ENCODE measurements at places on chromosomes 1 and 21.

DNA sequence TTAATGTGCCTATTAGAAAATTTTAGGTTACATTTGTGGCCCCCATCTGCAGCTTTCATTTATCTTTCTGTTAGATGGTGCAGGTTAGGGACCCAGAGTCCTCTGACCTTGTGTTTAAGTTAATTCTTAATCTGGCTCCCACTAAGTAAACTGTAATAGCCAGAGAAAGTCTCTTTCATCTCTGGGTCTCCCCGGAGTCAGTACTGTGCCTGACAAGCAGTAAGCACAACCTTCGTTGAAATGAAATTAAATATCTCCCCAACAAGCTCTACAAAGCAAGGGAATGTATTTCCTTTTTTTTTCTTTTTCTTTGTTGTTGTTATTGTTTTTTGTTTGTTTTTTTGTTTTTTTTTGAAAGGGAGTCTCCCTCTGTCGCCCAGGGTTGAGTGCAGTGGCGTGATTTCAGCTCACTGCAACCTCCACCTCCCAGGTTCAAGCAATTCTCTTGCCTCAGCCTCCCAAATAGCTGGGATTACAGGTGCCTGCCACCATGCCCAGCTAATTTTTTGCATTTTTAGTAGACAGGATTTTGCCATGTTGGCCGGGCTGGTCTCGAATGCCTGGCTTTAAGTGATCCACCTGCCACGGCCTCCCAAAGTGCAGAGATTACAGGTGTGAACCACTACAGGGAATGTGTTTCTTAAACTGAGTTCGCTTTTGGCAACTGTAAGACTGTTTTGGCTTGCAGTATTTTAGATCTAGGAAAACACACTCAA is 81.6 kb downstream of the HHIPL2 start:
- DNase-seq = no peak

- DNase-seq = no peak
Measured at GRCh38 chr1:34864759-34865158, 5.2 kb upstream of the SMIM12 start.

DNA sequence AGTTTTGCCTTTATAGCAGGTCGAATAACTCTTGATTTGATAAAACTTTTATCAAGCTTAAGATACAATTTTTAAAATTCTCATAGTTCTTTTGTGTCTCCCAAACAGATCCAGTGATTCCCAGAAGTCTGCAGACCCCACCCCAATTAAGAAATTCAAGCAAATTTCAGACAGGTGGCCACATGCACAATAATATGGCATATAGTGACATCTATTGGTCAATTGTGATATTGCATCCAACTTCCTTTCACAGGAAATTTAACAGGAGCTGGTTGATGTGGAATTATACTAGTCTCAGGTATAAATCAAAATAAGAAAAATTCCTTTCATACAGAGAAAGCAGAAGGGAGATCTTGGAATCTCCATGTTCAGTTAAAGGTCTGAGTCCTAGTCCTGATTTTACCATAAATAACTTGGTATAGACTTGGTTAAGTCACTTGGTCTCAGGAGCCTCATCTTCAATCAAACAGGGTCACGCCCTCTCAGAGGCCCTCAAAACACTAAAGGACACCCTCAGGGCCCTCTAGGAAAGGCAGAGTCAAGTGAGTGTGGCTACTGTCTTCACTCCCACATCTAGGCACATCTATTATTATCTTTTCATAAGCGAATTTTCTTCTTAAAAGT is 24.1 kb downstream of the PIGM start:
- DNase-seq = peak; percentile 28

DNA sequence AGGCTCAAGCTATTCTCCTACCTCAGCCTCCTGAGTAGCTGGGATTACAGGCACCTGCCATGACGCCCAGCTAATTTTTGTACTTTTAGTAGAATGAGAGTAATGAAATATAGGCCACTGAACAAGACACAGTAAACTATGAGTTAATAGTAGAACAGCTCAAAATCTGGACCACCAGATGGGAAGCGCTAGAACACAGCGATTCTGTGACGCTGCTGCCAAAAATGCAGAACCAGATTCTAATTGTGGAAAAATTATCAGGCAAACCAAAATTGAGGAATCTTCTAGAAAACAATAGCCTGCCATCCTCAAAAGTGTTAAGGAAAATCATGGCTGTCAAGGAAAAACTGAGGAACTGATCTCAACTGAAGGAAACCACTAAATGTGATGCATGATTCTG is 111.4 kb upstream of the TIAM1 start:
- DNase-seq = no peak

DNA sequence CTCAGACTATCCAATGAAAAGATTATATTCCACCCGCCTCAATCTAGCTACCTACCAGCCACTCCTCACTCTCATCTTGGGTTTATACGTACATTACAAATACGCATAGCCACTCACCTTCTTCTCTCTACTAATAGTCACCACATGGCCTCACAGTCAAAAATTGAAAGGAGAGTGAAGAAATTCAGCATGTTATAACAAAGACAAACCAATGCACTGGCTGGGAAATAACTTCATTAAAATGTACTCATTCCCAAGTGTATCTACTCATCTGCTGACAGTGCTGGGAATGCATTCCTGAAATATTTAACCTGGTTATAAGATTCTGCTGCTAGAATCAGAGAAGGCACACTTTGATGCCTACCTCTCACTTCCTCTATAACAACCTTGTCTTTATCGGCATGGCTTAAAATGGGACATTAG is 6.5 kb downstream of the ZNF644 start:
- DNase-seq = no peak

- DNase-seq = no peak
Measured at GRCh38 chr1:227572752-227573151, 9.4 kb downstream of the ZNF678 start.

DNA sequence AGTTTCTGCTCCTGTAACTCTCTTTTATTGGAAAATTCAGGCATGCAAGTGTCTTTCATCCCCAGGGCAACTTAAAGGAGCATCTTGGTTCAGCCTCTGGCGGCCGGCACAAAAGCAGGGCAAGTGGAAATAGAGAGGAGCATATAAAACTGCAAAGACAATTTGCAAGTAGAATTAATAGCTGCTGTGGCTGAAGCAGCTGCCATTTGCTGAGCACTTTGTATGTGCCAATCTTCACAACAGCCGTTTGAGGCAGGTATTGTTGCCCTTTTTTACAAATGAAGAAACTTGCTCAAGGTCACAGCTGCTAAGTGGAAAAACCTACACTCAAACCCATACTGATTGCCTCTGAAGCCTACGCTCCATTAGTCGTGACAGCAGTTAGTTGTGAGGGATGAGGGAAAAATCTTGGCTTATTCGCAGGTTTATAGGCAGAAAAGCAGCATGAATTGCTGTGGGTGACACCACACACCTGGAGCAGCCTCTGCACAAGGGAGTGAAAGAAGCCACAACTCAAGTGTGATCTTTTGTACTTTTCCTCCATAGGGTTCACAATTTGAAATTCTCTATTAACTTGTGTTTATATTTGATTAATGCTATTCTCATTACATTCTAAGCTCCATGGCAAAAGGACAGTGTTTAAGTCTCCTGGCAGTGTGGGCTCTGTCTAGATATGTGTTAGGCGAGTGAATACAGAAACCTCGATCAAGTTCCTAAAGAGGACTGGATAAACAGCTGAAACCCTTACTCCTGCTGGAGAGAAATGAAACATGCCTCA is 99.0 kb upstream of the BEND5 start:
- no peak for DNase-seq

- no peak for DNase-seq
Measured at GRCh38 chr21:25961042-25961441, 209.5 kb downstream of the APP start.

DNA sequence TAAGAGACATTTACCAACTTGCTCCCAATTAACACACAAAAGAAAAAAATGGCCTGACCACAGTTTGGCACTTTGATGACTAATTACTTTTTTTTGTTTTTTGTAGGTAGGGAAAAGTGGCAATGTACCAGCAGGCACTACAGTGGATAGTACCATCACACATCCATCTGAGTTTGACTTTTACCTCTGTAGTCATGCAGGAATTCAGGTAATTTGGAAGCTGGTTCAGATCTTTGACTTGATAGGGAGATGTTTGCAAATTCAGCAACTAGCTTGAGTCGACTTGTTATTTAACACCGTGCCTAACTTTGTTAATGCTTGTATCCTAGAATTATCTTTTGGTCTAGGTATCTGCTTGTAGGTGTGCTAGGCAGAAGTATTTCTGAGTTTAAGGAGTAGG is 33.0 kb upstream of the AGO1 start:
- no peak for DNase-seq

- peak; percentile 77 for DNase-seq
Measured at GRCh38 chr1:65170511-65171142, 22.6 kb downstream of the AK4 start.

GRCh38 chr1:76038287-76039004 is 36.1 kb upstream of the ST6GALNAC3 start:
- no peak for DNase-seq

DNA sequence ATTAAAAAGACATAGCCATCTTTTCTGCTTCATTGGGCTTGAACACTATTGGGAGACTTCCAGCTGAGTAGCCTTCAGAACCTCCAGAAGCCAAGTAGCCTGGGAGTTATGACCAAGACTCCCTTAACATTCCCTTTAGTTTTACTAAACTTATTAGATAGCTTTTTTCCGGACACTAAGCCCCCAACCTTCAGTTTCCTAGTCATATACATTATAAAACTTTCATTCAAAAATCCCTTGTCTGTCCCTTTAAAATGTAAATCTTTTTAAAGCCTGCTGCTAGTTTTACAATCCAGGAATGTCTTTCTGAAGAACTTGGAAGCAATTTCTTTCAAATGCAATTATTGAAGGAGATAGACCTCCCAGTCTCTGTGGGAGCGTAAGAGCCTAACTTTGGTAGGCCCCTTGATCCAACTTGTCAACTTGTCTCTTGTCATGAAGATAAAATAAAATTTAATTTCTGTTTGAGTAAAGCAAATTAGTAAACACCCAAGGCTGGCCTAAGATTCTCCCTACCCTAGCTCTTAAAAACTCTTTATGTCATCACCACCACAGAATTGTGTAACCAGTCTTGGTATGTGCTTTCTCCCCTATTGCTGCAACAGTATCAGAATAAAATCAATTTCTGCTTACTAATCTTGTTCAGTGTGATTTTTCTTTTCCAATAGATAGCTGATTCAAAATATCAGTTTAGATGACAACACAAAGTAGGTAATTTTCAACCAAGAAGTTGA is 796.2 kb downstream of the PLA2G4A start:
- DNase-seq = peak; percentile 9

DNA sequence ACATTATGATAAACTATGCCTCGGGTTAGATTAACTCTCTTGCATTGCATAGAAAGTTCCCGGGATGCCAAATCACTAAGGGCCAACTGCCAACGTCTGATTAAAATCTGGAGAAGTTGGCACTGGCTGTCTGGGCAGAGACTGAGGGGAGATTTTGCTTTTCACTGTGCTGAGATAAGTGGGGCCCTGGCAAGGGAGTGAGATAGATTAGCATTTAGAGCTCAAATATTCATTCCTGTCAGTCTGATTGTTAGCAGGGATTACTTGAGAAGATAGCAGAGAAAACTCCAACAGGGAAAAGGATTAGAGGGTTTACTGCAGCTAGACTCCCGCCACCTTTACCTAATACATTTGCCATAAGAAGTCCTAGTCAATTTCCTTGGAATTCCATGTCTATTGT is 714.1 kb upstream of the CHRM3 start:
- no peak for DNase-seq

- DNase-seq = no peak
Measured at GRCh38 chr1:215043401-215043800, 39.1 kb upstream of the KCNK2 start.

- no peak for DNase-seq
Measured at GRCh38 chr1:1132042-1132950, 16.4 kb upstream of the C1orf159 start.

- peak; percentile 77 for DNase-seq
Measured at GRCh38 chr1:180163041-180163440, 8.4 kb downstream of the QSOX1 start.

GRCh38 chr1:184810735-184811343 is 56.2 kb upstream of the EDEM3 start:
- DNase-seq = no peak

DNA sequence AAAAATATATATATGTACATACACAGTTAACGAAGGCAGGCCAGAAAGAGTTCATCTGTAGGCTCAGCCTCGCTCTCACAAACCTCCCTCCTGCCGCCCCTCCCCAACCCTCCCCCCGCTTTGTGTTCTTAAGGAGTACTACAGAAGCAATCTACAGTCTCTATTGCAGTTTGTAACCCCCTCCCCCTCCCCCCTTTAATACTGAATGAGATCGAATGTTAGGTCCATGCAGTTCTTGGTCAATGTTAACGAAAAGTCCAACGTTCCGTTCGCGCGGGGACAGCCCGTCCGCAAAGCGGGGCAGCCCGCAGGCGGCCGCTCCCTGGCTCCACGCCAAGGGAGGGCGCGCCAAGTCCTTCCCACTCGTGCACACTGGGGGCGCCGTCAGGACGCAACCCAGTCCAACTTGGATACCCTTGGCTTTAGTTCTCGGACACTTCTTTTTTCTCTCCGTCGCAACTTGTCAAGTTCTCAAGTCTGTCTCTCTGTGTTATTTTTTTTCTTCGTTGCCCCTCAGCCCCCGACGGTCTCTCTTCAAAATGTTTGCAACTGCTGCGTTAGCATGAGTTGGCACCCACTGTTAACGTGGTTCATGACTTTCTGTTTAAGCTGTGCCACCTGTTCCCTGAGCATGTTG is 2.2 kb downstream of the JUN start:
- peak; percentile 67 for DNase-seq

DNA sequence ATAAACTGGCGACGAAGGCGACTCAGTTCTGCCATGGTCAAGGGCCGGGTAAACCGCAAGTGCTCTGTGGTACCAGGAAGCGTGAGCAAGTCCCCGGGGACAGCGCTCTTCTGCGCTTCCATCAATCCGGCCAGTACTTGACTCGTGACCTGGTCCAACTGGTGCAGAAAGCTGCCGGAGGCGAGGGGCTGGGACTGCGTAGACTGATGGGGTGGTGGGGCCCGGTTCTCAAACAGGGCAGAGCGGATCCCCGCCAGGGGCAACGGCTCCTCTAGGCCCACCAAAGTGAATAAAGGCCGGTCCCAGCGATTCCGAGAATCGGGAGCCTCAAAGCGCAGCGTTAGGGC is 852 bp downstream of the KTI12 start:
- DNase-seq = no peak

DNA sequence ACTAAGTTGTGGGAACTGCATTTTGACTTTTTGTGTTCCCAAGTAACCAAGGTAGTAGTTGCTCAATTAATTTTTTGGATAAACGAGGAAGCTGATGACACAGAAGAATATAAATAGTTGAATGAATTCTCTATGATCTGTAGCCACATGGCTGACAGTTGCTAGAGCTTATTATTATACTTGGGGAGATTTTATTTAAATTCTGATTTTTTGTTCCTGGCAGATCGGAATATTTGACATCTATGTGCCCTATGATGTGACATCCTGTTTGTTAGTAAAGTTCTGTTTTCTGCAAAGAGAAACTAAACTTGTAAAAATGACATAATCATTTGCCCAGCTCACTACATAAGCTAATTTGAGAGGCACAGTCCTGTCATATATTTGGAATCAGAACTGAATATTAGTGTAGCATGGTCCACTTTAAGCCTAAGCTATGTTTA is 9.7 kb upstream of the LYST start:
- no peak for DNase-seq

- DNase-seq = peak; percentile 25
Measured at GRCh38 chr1:230772457-230773395, 25.5 kb downstream of the CAPN9 start.
